ENCODE measurements at places on chromosomes 6 and 20.

DNA sequence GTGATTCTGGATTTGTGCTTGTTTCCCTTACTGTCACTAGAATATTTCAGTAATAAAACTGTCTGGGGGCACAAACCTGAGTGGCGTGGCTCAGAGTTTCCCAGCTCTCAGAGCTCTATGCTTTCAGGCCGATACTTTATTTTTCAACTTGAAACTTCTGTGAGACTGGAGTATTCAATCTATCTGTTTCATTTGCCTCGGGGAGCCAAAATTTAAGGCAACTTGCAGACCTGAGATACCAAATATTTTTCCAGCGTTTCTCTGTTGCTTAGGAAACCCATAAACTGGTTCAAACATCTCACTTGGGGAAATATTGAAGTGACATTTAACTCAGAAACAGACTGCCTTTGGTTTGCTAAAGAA lies 74.7 kb downstream of the SOBP start:
- DNase-seq, result no peak

GRCh38 chr6:25242567-25242966 lies 36.6 kb upstream of the CARMIL1 start:
- DNase-seq, result no peak

DNA sequence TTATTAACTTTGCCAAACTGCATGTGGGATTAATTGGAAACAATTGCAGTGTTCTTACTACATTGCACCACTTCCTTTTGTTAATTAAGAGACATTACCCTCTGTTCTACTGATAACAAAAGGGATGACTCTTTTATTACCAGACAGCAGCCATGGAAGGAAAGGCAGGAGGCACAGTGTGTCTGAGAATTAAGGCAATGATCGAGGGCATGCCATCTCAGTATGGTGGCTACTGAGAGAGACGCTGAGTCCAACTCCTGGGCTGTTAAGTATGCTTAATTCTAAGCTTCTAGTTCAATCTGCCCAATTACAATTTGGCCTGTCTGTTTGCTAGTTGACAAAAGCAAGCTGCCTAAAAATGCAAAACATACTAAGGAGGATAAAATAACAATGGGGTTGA lies 227.4 kb downstream of the PHACTR1 start:
- DNase-seq, result no peak

GRCh38 chr20:23142162-23143050 lies 56.3 kb upstream of the CD93 start:
- DNase-seq, result no peak

- DNase-seq, result no peak
These were observed 69.5 kb upstream of the EPB41L1 start for GRCh38 chr20:36084897-36085613.

DNA sequence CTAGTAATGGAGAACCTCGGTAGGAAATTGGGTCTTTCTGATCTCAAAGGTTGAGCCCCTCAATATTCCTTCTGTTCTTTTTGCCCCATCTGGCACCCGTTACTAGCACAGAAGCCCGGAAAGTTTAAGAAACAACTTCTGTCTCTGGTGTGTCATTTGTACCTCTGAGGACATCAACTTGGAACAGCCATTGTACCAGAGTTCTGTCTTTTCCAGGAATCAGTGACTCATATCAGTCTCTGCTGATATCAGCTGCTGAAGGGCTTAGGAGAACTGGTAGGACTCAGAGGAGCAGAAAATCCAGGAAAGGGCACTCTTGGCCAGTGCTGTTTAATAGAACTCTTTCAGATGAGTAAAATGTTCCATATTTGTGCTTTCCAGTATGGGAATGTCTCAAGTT lies 78.3 kb upstream of the CHD6 start:
- no peak for DNase-seq

- peak; percentile 34 for DNase-seq
These were observed 44.8 kb upstream of the SLC2A12 start for GRCh38 chr6:134097114-134097707.

GRCh38 chr6:125764121-125764671 lies 14.8 kb downstream of the HEY2 start:
- no peak for DNase-seq

DNA sequence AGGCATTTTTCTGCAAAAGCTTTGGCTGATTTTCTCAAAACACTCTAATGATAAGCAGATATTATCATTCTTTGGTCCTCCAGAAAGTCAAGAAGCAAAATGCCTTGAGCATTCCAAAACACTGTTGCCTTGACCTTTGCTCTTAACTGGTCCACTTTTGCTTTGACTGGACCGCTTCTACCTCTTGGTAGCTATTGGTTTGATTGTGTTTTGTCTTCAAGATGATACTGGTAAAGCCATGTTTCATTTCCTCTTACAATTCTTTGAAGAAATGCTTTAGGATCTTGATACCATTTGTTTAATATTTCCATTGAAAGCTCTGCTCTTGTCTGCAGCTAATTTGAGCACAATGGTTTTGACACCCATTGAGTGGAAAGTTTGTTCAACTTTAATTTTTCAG lies 35.6 kb upstream of the SDHAF4 start:
- DNase-seq, result no peak
